ENCODE measurements at places on chromosomes 11 and 22. TPM values are rescaled to one million over a fixed set of nuclear protein-coding genes. Genes with fewer than 3 reads are reported as not detected.

Gene TPBGL
- total RNA-seq, result not detected

Gene PSMC3
- 180 TPM for total RNA-seq

Gene GCAT
- total RNA-seq, result 42.0 TPM

Gene LRRC74B
- total RNA-seq, result not detected

Gene LIF
- total RNA-seq, result 0.64 TPM

Gene SMIM35
- total RNA-seq, result not detected

Gene RFPL3
- not detected for total RNA-seq

Gene RFPL1
- not detected for total RNA-seq

Gene TNNT3
- 46.1 TPM for total RNA-seq

Gene P4HA3
- 0.17 TPM for total RNA-seq

Gene IGF2
- 88.2 TPM for total RNA-seq

Gene RTN4R
- 1.2 TPM for total RNA-seq

Gene HSPB2
- 37.0 TPM for total RNA-seq

Gene CDC42BPG
- 0.40 TPM for total RNA-seq

Gene KRTAP5-11
- total RNA-seq, result not detected

Gene RNF215
- 5.4 TPM for total RNA-seq

DNA sequence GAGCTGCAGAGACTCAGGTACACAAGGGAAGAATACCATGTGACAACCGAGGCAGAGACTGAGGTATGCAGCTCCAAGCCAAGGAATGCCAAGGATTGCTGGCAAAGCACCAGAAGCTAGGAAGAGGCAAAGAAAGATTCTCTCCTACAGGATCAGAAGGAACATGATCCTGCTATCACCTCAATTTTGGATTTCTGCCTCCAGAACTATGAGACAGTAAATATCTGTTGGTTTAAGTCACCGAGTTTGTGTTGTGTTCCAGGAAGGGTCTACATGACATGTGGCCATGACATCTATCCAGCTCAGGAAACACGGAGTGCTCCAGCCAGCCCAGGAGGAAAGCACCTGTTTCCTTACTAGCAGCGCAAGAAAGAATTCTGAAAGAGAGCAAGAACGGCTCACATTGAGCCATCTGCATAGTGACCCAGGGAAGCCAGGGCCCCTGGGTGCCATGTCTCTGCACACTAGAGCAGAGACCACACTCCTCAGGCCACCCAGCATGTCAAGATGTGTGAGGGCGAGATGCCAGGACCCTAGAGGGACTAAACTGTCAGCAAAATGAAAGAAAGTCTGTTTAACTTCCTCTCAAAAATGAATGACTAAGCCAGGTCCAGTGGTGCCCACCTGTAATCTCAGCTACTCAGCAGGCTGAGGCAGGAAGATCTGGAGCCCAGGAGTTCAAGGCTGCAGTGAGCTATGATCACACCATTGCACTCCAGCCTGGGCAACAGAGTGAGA is 35.6 kb upstream of the GALNT18 start:
- no peak for DNase-seq

DNA sequence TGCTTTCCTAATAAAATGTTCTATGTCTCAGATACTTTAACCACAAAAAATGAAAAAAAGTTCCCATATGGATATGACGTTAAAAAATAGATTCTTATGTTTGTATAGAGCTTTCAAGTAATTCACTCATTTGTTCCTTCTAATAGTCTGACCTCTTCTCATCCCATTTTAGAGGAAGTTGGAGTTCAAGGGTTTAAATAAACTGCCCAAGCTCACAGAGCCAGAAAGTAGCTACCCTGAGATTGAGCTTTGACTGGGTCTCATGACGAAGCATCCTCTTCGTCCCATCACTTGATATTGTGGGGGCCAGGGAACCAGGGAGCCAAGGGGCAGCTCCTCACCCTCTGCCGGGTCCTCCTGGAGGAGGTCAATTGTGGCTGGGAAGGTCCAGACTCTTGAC is 116.3 kb downstream of the CCDC81 start:
- DNase-seq, result no peak

- DNase-seq, result peak; percentile 41
Observed at GRCh38 chr11:44203270-44204043, 106.5 kb downstream of the ALX4 start.

DNA sequence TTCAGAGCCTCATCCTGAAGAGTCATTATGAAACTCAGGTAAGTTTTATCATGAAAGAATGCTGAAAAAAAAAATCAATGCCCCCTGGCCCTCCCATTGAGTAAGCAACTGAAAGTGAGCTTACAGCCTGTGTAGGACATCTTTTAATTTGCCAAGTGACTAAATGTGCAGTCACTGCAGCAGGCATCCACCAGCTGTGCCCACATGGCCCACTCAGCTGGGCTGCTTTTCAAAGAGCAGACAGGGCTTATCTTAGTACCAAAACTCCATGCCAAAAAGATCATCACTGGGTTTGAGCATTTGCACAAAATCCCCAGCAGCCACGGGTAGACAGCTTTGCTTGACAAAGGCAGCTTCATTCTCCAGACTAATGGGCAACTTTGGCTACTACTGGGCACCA is 709.7 kb downstream of the NTM start:
- no peak for DNase-seq

DNA sequence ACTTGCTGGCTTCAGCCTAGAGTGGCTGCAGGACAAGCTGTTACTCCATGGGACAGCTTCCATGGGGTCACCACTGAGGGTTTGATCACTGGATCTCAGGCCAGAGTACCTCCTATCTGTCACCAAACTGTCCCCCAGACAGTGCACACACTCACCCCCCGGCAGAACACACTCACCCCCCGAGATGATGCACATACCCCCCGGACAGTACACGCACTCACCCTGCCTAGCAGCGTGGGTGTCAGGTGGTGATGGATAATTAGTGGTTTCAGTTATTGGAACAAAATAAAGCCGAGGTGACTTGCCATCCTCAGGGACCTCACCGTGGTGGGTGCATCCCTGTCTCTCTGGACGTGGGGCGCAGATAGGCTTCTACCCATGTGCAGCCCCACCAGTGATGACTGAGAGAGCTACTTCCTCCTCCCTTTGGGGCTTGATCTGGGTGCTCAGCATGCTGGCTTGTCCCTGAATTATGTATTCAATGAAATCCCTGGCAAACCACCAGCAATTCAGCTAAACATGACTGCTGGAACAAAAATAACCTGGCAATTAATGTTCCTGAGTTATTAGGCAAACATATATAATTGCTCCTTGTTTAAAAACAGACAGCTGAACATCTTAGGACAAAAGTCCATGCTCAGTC is 18.9 kb downstream of the TANGO2 start:
- DNase-seq, result no peak

DNA sequence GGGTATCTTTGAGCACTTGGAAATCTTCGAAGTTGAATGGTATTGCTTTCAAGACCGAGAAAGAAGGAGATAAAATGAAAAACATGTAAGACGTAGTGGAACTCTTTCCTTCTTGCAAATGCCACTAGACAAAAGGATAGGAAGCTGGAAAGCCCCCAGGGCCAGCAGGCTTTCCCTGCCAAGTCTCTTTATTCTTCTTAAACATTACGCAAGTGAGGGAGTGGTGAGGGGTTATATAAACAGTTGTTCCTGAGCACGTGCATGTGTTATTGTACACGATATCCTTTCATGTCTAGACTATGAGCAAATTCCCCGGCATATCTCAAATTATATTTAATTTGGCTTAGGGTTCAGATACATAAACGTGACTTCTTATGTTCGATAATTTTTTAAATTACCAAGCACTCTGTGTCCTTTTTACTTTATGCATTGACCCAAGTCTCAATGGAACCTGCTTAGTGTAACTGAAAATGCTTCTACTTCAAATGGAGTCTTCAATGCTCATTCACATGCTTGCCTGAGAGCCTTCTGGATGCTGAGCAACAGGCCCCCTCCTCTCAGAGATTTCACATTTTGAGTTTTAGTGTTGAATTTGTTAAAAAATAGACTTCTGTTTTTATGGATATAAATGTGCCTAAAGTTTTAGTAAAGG is 59.0 kb downstream of the PPP2R1B start:
- peak; percentile 63 for DNase-seq

GRCh38 chr22:19111584-19111983 is 10.6 kb downstream of the DGCR2 start:
- no peak for DNase-seq

- no peak for DNase-seq
Observed at GRCh38 chr11:77503006-77503405, 29.1 kb upstream of the PAK1 start.

- DNase-seq, result no peak
Observed at GRCh38 chr11:115996125-115996807, 492.1 kb upstream of the CADM1 start.

DNA sequence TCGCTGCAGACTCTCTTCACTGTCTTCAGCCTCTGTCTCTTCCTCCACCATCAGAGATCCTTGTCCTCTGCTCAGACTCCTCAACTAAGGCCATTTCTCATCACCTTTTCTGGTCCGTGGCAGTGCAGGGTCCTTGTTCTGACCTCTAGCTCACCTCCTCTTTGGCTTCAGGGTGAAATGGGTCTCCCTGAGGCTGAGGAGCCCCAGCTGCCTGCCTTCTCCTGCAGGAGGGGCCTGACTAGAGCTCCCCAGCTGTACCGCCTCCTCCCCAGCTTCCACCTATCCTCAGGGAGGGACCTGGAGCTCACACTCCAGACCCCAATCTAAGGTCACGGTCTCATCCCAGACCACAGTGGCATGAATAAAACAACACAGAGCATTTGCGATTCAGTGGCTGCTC is 203.0 kb downstream of the TRIM29 start:
- DNase-seq, result no peak

GRCh38 chr11:69646493-69647389 is 5.8 kb downstream of the CCND1 start:
- no peak for DNase-seq

- DNase-seq, result no peak
Observed at GRCh38 chr11:92681586-92681985, 287.9 kb upstream of the MTNR1B start.

- no peak for DNase-seq
Observed at GRCh38 chr22:49994361-49995040, 18.1 kb downstream of the IL17REL start.

DNA sequence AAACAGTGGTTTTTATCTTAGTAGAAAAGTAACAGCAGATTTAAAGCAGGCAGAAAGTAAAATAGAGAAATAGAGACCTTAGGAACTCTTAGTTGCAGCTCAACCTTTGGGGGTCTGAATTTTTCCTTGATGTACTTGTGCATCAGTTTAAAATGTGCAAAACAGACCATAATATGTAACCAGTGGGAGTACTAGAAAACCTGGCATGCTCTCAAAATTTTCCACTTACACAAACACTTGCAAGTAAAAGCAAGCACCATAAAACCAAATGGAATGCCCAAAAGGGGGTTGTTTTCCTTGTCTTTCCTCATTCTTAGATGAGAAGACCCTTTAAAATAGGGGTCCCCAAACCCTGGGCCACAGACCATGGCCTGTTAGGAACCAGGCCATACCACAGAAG is 12.9 kb upstream of the MRGPRE start:
- DNase-seq, result no peak

- DNase-seq, result no peak
Observed at GRCh38 chr11:99513368-99513767, 492.6 kb downstream of the CNTN5 start.

DNA sequence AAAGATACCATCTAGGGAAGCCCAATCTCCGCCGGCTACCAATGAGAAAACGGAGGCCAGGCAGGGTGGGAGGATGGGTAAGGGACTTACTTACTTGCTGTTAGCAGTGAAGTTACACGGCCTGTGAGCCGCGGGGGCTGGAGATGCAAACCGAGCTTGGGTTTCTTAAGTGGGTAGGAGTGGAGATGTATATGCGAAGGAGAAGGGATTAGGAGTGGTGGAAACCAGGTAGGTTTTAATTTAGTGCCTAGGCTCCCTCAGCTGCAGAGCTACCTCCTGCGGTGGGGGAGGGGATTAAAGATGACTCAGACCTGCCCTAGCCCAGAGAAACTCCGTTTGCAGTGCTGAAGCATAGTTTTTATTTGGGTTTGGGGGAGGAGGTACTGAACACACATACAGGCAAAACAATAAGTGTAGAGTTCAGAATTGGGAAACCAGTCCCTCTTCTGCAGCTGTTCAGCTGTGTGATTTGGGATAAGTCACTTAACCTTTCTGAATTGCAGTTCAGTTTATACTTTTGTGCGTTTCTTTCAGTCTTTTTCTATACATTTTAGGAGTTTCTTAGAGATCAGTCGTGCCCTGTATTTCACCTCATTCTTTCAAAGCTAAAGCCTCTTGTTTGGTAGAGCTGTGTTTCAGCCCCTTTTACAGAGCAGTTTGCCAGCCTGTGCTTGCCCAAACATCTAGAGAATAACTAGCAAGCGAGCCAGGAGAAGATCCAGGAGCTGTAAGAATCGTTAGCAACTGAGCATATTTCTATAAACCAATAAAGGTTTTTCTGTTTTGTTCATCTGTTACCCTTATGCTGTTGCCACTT is 596 bp upstream of the TNRC6B start:
- no peak for DNase-seq

GRCh38 chr11:74012074-74012809 is 3.4 kb upstream of the UCP3 start:
- no peak for DNase-seq

DNA sequence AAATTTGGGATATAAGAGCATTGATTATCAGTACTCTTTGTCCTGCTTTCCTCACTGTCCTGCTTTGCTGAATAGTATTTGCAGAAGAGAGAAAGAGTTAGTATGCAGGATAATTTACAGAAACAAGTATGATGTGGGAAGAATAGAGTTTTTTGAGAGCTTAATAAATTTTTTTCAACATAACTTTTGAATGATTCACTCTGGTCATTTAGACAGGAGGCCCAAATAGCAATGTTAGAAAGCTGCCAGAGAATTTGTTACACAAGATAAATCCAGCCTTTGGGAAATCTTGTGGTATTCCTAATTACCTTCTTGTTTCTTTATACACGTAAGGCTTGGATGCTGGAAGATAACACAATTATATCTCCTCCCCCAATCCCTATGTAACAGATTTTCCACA is 484.6 kb downstream of the CNTN5 start:
- DNase-seq, result no peak

DNA sequence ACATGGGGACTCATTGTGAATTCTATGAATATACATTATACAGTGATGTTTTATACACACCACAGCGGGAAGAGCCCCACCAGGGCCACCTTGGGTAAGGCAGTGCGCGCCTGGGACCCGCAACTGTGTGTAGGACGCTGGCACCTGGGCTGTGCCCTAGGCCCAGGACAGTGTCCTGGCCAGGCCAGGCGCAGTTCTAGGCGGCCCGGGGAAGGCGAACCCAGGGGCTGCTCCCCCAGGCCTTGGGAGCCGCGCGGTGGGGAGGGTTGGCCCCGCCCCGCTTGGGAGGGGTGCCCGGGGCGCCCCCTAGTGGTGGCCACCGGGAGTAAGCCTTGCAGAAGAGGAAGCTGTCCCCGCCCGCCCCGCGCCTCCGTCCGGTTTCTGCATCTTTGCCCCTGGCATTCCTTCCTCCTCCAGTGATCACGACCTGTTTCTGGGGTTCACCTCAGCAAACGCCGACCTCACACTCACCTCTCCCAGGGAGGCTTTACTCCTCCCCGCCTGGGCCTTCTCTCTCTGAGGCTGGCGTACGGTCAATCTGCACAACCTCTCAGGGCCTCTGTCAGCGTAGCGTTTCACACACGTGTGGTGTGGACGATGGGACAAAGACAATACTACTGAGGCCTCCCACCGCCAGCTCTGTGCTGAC is 9.5 kb upstream of the EHD1 start:
- DNase-seq, result peak; percentile 91

- no peak for DNase-seq
Observed at GRCh38 chr22:20864186-20864908, 5.5 kb downstream of the SNAP29 start.
